ENCODE measurements at places on chromosomes 7 and 10.
A peak's percentile ranks its signal among the peaks of the same experiment; 100 is the strongest.

GRCh38 chr10:13629116-13629515 lies 42.4 kb downstream of the PRPF18 start:
- DNase-seq = peak; percentile 11

GRCh38 chr7:12124028-12124427 lies 87.1 kb upstream of the TMEM106B start:
- no peak for DNase-seq

DNA sequence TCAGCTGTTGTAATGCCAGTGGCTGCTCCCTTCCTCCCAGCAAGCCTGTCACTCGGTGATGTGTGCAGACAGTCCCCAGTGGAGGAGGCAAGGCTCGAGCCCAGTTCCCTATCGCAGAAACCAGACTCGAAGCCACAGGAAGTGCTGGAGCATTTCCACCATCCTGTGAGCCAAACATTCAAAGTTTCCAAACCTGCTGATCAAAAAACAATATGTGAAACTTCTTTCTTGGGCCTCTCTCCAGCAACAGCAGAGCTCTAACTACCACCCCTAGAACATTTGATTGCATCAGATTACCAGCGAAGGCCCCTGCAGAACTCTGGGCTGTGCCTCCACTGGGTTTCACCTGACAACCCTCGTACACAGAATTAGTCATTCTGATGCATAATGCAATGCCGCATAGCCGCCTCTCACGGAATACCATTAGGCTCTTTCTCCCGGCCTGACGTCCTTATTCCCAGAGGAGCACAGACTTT lies 94.0 kb downstream of the ELMO1 start:
- DNase-seq = peak; percentile 60

- DNase-seq = no peak
Measured at GRCh38 chr7:43653891-43654504, 71.1 kb downstream of the STK17A start.

- peak; percentile 19 for DNase-seq
Measured at GRCh38 chr7:44103923-44104859, at the start of gene AEBP1. Gene AEBP1, plus strand, starts transcription at chr7:44104345. Its CDS starts 321 bp downstream, at chr7:44104666.

DNA sequence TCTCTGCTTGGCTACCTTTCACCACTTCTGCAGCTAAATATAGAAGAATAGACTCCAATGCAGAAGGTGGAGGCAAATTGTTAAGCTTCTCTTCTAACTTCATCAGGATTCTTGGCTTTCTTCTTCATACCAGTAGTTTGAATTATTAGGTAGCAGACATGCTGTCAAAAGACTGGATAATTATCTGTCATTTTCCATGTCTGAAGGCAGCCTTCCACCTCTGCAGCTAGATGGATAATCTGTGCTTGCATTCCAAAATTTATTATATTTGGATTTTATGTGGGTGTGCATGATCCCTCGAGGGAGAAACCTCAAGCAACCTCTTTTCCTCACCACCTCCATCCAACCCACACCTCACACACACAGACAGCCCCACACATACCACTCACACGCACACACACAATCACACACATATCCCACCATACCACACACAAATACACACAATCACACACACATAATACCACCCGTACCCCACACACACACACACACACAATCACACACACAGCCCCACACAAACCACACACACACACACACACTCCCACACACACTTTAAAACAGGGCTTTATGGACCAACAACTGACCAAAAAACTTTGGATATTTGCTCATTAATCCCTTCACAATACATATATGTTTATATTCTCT lies 145.0 kb downstream of the C7orf25 start:
- peak; percentile 39 for DNase-seq

DNA sequence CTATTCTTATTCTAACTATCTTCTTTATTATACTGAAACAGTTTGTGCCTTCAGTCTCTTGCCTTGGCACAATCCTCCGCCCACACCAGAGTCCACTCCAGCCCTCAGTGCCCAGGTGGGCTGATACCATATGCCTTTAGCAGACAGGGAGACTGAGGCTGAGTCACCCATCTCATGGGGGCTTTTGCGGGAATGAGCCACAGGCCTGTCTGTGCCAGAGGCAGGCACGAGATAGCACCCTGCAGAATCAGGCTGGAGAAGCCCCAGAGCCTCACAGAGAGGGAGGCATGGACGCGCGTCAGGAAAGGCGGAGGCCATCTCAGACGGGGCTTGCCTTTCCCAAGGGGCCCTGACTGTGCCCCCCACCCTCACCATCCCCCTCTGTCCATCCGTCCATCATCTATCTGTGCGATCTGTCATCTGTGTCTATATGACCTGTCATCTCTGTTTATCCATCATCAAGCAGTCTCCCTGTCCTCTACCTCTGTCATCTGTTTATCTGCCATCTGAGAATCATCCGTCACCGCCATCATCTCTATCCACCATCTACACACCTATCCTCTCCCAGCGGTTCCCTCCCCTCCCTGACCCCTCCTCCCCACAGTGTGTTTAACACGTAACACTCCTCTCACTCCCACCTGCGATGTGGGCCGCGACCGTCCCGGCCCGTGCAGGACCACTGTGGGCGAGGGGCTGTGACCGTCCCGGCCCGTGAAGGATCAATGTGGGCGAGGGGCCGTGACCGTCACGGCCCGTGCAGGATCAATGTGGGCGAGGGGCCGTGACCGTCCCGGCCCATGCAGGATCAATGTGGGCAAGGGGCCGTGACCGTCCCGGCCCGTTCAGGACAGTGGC lies 7.3 kb upstream of the ADAP1 start:
- no peak for DNase-seq

DNA sequence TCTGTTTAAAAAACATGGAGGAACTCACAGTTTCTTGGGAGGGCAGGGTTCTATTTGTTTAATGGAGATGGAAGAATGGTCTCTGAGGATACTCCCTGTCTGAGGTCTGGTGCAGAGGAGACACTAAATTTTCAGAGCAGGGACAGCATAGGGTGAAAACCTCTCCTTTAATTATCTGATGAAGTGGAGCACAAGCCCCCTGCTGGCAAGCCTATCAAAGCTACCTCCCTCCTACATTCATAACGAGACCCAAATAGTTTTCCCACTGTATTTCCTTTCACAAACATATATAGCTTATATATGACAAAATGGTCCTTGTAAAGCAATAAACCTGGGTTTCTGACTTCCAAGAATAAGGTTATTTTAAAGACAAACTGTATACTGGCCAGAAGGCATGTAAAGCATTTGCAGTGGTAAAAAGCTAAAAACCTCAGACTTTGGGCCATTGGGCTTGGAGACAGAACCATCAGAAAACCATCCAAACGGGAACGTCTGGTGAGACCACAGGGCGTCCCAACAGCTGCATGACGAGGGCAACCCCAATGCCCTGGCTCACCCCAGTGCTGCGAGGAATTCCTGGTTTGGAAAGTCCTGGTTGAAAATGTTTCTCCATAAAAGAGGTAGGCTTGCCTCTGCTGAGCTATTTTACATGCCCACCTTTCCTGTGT lies 201.3 kb downstream of the FANK1 start:
- DNase-seq = no peak

DNA sequence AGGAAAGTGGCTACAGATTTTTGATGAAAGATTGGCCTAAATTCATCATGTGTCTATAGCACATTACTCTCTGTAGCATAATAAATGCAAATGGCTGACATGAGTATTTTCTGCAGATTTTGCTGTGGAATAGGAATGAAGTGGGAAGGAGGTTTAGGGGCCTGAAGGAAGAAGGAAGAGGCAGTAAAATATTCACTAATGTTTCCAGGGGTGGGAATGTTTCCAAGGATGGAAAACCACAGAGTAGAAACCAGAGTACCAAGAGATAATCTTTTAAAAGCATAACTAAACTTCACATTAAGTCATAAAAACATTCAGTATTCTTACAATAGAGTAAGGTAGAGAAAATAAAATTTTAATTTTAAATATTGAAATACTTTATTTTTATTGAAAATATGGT lies 267.8 kb downstream of the BICC1 start:
- peak; percentile 58 for DNase-seq

DNA sequence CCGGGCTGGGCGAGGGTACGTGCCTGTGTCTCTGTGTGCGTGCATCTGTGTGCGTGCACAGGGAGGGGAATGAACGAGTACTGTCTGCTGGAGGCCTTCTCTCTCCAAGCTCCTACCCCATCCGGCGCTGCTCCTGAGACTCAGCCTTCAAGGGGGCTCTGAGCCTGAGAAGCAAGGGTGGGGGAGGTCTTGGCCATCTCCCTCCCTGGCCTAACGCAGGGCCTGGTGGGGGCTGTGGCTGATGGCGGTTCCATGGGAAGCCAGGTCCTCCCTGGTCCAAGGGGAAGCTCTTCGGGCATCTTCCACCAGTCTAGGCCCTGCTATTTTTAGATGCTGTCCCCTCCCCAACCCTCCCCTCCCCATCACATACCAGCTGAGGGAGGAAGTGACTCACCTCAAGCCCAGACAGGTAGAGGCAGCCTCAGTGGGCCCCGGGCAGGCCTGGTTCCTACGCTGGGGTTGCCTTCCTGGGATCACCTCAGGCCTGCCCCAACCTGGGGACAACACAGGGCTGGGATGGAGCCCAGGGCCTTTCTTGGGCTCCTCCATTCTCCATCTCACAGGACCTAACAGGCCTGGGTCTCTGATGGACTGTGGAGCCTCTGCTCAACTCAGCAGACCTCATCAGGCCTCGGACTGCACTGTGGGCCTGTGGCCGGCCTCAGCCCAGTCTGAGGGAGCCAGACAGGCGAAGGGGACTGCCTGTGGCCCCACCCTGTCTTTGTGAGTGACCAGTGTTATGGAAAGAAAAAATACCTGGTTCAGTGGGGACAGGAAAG lies 32.2 kb downstream of the DNAJB12 start:
- no peak for DNase-seq

- DNase-seq = peak; percentile 97
Measured at GRCh38 chr10:121942749-121943416, 15.1 kb upstream of the ATE1 start.

DNA sequence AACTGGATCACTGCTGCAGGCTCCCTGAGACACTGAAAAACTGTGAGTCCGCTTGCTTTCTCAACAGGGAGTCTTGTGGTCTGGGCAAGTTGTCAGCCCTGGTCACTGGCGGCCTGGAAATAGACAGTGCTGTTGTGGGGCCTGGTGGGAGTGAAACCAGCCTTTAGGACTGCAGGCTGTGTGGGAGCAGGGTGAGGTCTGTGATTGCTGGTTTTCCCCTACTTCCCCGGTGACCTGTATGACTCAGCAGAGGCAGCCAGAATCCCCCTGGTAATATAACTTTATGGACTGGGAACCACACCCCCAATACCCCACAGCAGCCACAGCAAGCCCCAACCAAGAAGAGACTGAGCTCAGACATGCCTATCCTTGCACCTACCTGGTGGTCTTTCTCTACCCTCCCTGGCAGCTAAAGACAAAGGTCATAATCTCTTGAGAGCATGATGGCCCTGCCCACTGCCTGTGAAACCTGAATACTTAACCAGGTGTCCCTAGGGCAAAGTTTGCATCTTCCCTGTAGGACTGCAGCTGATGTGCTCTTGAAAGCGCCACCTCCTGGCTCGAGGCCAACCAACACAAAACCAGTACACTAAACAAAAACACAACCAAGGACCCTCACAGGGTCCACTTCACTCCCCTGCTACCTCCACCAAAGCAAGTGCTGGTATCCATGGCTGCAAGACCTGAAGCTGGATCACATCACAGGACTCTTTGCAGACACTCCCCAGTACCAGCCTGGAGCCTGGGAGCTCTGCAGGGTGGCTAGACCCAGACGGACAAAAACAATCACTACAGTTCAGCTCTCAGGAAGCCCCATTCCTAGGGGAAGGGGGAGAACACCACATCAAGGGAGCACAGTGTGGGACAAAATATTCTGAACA lies 7.2 kb upstream of the ADAM22 start:
- no peak for DNase-seq

- DNase-seq = peak; percentile 18
Measured at GRCh38 chr10:52316001-52316400, 1.9 kb downstream of the DKK1 start.

- no peak for DNase-seq
Measured at GRCh38 chr7:131090886-131091692, 236.6 kb upstream of the MKLN1 start.

- DNase-seq = peak; percentile 25
Measured at GRCh38 chr7:16460789-16461493, 4.6 kb downstream of the SOSTDC1 start.

DNA sequence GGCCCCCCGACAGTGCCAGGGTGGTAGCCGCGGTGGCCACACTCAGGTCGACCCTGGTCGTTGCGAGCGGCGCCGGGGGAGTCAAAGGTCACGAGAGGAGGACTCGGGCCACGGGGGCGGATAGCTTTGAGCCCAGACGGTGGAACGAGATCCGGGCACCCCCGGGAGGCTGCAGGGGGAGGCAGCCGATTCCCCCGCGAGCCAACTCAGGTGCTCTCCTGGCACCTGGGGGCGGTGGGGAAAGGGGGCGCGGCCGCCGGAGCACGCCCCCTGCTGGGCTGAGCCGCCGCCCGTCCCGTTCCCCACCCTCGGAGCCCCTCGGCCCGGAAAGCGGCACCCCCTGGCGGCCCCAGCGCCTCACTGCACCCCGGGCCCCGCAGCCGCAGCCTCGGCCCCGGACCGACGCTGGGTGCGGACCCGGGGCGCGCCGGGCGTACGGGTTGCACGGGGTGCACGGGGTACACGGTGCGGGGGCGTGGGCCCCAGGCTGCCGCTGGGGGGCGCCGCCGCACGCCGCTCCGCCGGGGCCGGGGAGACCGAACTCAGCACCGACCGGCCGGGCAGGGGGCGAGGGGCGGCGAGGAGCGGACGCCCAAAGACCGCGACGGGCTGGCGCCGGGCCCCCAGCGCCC lies 521 bp upstream of the NYAP1 start:
- peak; percentile 64 for DNase-seq

DNA sequence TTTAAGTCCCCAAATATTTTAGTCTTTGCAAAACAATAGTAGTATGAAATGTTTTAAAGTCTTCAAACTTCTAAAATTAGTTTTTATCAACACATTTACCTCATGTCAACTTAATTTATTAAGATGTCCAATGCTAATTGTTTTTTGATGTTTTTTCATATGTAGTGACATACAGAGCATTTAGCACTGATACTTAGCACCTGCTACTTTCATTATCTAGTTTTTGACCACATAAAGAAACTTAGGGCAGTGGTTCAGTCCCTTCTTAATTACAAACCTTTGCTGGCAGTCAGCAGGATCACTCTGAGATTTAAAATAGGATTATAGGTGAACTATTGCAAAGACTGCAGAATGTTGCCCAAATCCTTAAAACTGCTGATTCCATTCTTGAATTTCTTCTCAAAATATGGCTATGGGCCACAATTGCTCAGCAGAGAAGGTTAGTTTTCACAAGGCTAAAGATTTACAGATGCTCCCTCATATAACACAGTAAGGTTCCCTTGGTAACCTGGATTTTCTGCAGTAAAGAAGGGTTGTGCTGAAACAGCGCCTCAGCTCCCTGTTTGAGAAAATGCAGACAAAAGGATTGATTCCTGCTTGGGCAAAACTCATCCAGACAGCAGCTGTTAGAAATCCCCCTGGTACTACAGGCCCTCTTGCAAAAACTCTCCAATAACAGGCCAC lies 3.4 kb downstream of the GPR85 start:
- no peak for DNase-seq

- no peak for DNase-seq
Measured at GRCh38 chr7:99020413-99020715, 123.5 kb downstream of the SMURF1 start.

GRCh38 chr10:13890233-13891127 lies 303.7 kb downstream of the PRPF18 start:
- DNase-seq = peak; percentile 51

- no peak for DNase-seq
Measured at GRCh38 chr7:141572175-141572574, 21.0 kb downstream of the AGK start.

GRCh38 chr10:24255115-24255880 lies 46.4 kb downstream of the KIAA1217 start:
- no peak for DNase-seq

GRCh38 chr10:13238271-13239077 lies 4.3 kb upstream of the UCMA start:
- no peak for DNase-seq

Data from fibroblast of skin of right quadriceps (primary cell).